ENCODE measurements at places on chromosomes 5 and 9.

- DNase-seq, result no peak
Observed at GRCh38 chr5:40960037-40960436, 50.7 kb downstream of the C7 start.

- DNase-seq, result no peak
Observed at GRCh38 chr5:61245486-61245885, 83.2 kb upstream of the SMIM15 start.

GRCh38 chr5:94361161-94361560 is 257.2 kb downstream of the KIAA0825 start:
- no peak for DNase-seq

- DNase-seq, result no peak
Observed at GRCh38 chr5:978054-978453, 30.5 kb upstream of the NKD2 start.

- no peak for DNase-seq
Observed at GRCh38 chr5:34804913-34805312, 34.1 kb upstream of the TTC23L start.

GRCh38 chr9:134419000-134419683 is 92.9 kb downstream of the RXRA start:
- no peak for DNase-seq
